ENCODE measurements at places on chromosomes 7 and 10.

DNA sequence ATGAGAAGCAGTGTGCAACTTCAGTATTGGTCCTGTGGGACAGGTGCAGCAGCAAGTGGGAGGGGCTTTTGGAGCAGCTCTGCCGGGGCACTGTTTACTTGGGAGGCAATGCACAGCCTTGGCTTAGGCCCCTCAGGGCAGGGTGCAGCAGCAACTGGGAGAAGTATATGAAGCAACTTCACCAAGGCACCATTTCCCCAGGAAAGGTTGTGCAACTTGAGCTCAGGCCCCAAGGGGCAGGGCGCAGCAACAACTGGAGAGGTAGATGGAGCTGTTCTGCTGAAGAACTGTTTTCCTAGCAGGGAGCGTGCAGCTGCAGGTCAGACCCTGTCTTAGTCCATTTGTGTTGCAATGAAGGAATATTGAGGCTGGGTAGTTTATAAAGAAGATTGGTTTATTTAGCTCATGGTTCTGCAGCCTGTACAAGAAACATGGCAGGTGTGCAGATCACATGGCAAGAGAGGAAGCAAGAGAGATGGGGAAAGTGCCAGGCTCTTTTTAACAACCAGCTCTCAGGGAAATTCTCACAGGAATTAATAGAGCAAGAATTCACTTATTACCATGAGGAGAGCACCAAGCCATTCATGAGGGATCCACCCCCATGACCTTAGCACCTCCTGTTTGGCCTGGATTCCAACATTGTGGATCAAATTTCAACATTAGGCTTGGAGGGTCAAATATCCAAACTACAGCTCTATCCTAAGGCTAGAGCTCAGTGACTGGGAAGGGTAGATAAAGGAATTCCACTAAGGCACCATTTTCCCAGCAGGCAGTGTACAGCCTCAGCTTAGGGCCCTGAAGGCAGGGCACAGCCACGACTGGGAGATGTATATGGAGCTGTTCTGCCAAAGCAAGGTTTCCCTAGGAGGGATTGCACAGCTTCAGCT, 10.9 kb downstream of the GPR141 start:
- DNase-seq: no peak

- no peak for DNase-seq
Observed at GRCh38 chr7:37283716-37284115, 164.9 kb downstream of the ELMO1 start.

- DNase-seq: no peak
Observed at GRCh38 chr7:112940314-112940732, 146.3 kb downstream of the GPR85 start.

DNA sequence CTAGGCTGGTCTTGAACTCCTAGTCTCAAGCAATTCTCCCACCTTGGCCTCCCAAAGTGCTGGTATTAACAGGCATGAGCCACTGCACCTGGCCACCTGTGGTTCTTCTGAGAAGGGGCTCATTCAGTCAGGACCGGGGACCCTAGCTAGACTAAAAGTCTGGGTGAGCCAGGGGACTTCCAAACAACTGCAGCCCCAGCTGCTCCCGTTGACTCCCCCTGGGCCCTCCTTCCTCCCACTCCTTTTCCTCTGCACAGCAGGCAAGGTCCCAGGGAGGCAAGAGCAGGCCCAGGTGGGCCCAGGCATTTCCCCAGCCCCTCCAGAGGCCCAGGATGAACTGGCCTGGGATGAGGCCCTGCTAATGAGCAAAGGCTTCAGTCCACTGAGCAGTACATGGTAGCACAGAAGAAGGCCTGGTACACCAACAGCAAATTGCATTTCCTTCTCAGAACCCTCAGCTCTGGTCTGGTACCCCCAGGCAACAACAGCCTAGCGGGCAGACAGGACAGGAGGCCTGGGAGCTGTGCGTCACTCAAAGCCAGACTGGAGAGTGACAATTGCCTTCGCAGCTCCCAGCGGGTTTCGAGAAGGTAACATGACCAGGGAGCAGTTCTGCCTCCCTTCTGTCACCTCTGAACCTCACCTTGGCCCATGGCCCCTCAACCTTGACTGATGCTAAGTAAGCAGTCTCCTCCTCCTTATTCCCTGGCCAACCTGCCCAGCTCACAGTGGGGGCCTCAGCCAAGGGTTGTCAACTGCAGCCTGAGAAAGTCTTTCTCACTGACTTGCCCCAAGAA, 30.7 kb upstream of the HSPA12A start:
- DNase-seq: no peak

DNA sequence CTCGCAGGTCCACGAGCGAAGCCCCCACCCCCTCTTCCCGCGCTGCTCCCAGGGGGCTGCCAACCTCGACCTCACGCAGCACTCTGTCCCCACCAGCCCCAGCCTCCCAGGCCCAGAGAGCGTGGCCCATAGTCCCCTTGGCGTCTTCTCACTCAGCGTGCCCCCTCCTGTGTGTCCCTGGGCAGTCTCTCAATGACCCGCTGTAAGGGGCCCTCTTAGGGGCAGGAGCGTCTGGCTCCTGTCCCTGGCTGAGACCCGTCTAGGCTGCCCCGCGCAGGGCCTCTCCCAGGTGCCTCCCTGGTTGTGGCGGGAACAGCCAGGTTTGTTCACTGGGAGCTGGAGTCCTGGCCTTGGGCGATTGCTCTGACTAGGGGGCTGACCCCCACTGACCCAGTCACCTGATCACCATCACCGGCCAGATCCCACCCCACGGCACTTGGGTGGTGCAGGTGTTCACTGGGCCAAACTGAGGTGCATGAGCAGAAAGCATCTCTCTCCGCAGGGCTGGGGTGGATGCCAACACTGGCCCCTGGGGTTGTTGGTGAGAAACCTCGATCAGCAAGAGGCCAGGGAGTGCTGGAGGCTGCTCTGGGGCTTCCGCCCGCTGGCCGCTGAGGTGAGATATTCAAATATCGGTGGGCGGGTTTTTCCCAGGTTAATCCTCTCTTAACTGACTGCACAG, 12.6 kb upstream of the WDFY4 start:
- no peak for DNase-seq

DNA sequence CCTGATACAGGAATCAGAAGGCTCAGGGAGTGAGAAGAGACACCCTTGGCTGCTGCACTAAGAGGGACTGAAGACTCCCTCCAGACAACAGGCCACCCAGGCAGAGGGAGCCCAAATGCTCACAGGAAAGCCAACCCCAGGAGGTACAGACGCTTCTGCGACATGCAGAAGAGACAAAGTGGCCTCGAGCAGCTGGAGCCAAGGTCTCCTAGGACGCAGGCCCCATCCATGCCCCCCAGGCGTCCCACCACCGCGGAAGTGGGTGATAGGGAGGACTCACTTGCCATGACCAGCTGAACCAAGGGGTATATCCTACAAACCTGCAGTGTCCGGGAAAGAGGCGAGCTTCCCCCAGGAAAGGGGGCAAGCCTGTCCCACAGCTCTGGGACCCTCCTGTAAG, 56.9 kb downstream of the CTBP2 start:
- no peak for DNase-seq

DNA sequence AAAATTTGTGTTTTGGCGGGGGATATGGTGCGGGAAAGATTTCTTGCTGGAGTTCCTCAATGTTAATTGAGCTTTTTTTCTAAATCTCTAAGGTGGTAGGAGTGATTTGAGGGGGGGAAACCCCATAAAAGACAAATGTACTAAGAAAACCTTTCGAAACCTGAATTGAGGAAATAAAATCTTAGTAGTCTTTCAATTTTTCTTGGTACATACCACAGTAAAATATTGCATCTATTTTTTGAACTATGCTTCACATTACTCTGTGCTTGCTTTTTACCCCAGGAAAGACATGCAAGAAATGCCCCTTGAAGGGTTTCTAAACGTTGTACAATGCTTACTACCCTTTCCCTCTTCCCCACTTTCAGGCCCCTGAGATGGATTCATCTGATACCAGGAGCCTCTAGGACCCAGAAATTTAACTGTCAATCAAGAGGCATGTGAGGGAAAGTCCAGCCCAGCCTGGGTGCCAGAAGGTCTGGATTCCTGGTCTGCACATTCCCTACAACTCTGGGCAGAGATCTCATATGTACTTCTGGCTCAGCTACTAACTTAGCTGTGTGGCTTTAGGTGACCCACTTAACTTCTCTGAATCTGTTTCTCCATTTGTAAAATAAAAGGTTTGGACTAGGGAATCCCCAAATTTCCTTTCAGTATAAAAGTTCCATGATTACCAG, 5.8 kb upstream of the PDCD4 start:
- no peak for DNase-seq

- no peak for DNase-seq
Observed at GRCh38 chr7:134042307-134042706, 84.8 kb upstream of the LRGUK start.

- no peak for DNase-seq
Observed at GRCh38 chr7:114944745-114945625, 23.1 kb downstream of the MDFIC start.
